GM12878 (cell line): ENCODE measurements at places on chromosomes 5 and 9.

DNA sequence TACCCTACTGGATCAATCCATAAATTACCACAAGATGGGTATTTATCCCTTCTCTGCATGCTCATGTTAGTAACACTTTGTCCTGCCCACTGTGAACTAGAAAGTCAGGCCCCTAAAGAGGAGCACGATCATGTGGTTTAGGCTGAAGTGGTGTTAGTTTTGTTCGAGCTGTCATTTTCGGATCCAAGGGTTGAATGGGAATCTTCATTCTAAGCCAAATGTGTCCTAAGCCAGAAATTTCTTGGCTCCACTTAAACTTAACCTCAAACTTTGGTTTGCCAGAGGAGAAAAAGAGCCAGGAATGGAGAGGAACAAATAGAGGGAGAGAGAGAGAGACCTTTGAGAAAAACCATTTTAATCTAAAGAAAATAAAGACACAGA lies 837.7 kb upstream of the ZNF608 start:
- no peak for DNase-seq

DNA sequence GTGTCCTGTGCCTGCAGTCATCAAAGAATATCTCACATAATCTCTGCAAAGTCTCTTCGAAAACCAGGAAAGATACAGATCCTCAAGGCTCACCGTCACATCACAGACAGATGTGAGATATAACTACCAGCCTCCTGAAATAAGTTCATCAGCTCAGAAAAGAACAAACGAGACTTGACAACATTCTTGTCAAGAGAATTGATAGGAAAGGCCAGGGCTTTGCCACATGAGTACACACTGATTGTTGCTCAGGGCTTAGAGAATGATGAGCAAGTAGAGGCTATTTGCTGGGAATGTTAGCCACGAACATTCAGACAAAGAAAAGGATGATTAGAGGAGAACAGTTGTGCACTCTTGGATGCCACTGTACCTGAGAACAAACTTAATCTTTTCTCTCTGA lies 535.1 kb downstream of the ELAVL2 start:
- DNase-seq = no peak

GRCh38 chr5:122445070-122445469 lies 133.0 kb downstream of the SNCAIP start:
- no peak for DNase-seq

GRCh38 chr5:145934276-145934675 lies 2.1 kb upstream of the SH3RF2 start:
- DNase-seq = no peak

DNA sequence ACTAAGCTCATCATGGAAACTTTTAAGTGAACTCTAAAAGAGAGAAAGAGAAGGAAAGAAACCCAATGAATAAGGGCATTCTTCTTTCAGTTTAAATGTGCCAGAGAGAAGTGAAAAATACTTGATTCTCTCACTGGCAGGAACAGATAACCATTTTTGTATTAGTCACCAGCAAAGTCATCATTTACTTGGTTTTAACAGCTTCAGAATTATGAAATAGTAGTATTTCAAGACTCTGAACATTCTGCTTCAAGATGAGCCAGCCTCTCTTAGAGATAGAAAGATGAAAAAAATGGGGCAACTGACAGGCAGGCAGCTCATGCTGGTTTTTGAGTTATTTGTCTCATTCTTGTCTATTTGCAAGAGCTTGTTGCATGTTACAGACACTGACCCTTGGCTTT lies 103.5 kb downstream of the GCNT1 start:
- DNase-seq = peak; percentile 38

GRCh38 chr5:27087747-27088146 lies 49.4 kb upstream of the CDH9 start:
- DNase-seq = no peak

GRCh38 chr9:136971746-136972145 lies 5.6 kb upstream of the PTGDS start:
- DNase-seq = no peak

DNA sequence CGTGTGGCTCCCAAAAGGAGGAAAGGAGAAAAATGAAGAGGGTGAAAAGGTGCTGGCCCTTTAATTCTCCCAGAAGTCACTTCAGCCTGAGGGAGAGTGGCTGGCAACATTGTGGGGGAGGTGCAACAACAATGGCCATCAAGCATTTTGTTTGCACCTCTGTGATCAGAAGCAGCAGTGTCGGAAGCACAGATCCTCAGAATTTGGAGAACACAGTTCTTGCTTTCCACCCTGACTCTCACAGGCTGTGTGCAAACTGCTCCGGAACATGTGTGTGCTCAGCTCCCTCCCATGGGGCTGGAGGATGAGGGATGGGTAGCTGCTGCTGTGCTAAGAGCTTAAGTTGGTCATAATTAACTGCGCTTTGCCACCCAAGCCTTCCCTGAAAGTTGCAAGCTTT lies 127.1 kb downstream of the DPYSL3 start:
- no peak for DNase-seq

- no peak for DNase-seq
Observed at GRCh38 chr9:105043370-105043936, 115.5 kb upstream of the ABCA1 start.

DNA sequence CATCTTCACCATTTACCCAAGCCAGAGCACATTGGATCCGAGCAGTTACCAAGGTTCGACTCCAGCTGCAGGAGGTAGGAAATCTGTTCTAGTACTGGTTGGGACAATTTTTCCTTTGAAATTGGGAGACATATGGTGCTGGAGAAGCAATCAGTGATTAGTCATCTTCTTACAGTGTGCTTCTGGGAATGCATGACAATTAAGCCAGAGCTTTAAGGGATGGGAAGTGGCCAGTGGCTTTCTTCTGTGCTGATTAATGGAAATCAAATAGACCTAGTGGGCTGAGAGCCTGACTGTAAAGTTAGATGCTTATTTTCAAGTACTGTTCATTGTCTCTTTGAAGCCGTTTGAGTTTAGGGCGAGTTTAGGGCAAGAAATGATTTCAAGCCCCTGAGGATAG lies 152.1 kb downstream of the UNC13B start:
- no peak for DNase-seq

- DNase-seq = no peak
Observed at GRCh38 chr5:157225469-157226422, 40.2 kb upstream of the CYFIP2 start.

DNA sequence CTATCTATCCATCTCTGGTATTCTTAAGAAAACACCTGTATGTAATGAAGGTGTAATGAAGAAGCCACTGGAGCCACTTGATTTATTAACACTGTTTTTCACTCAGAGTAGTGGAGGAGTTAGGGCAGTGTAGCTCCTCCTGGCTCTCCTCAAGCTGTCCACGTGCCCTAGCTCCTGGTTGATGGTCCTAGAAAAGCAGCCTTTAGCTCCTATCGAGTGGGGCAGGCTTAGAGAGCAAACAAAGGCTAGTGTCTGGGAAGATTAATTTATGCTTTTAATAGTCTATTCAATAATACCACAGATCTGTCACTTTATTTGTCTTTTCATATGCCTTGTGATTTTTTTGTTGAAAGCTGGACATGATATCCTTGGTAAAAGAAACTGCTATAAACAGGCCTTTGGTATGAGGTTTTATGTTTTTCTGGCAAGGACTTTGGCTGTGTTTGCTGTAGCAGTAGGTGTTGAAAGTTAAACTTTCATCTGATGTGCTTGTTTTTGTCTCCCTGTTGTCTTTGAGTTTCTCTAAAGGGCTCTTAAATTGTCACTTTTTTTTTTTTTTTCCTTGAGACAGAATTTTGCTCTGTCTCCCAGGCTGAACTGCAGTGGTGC lies 141.1 kb downstream of the GCNT1 start:
- DNase-seq = no peak

DNA sequence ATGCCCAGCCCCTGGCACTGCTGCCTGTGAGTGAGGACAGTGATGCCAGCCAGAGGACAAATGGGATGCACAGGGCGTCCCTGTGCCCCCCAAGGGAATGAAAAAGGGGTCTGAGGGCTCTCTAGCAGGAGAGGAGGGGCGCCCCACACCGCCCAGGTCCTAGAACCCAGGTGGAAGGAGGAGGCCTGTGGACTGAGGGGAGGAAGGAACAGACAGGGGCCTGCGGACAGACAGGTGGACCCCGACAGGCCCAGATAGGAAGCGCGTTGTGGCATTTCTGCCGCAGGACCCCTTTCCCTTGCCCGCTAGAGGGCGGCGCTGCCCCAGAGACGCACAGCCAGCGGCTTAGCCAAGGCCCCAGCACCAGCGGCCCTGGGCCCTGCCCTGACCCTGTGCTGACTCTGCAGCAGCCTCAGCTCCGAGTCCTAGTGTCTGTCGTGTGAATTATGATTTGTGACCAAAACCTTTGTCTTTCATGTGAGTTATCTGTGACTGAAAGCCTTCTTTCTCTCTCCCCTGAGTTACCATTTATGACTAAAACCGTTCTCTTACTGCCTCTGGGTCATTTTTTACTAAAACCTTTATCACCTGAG lies 30.7 kb downstream of the TRIP13 start:
- DNase-seq = no peak

DNA sequence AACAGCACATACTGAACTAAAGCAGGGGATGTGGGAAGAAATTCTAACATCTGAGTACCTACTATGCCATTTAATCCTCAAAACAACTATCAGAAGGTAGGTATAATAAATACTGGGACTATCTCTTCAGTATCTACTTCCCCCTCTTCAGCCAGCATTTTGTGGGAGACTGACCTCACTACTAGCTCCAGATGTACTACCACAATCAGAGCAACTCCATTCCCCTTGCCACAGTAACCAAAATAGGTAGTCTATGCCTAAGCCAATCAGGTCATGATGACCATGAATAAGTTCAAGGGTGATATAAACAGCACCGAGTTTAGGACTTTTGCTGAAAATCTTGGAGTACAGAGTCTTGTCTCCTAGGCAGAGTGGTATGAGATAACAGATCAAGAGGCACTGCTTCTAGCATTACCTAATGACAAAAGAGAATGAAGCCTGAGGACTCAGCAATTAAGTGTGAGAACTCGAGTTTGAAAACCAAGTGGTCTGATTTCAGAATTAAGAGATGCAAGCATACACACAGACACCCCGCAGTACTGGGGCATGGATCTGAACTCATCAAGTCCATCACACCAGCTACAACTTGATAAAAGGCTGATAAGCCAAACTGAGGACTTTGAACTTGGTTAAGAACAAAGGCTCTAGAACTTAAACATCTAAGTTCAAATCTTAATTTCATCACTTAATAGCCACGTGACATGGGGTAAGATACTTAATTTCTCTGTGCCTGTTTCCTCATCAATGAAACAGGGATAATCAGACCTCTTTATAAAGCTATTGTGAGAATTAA lies 9.7 kb downstream of the FNIP1 start:
- no peak for DNase-seq

DNA sequence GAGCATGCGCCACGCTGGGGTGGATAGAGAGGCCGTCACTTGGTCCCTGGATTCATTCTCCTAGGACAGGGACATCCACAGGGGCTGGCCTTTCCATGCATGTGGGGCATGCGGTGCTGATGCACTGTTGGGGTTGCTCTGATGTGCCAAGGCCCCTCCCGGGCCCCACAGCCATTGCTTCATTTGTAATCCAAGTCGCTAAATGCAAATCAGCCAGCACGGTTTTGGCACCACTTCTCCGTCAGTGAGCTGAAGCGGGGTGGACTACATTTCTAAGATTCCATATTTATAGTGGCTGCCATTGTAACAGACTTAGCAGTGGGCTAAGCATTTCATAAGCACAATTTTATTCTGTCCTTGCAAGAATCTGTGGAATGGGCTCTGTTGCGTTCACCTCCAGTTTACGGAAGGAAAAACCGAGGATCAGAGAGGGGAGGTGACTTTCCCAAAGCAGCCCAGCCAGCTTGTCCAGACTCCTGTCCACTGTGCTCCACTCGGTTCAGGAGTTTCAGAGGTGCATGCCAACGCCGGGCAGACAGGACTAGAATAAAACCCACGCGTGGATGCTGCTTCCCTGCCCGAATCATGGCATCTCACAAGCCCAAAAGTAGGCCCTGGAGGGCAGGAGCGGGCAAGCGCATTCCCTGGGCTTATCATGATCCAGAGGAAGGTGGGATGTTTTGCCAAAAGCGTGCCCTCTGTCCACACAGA lies 102.6 kb upstream of the COL5A1 start:
- no peak for DNase-seq

- no peak for DNase-seq
Observed at GRCh38 chr5:56460681-56461191, 227.6 kb upstream of the ANKRD55 start.

- no peak for DNase-seq
Observed at GRCh38 chr9:120579139-120580050, 572 bp downstream of the CDK5RAP2 start.

DNA sequence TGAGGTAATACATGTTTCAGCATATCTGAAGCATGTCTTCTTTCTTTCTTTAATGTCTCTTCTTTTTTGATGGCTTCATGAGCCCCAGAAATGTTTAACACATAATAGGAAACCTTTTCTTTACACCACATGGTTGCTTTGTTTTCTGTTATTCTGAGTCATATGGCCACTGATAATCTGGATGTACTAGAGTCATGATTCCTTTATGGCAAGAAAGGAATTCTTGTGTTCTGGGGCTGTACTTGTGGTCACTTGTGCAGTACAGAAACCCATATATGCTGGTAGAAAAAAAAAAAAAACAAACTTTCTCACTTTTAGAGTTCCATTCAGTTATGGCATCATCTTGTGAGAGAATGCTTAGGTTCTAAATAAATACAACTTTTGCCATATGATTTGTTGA lies 1669.3 kb upstream of the CDH9 start:
- no peak for DNase-seq

- DNase-seq = no peak
Observed at GRCh38 chr9:36436909-36437308, 36.8 kb upstream of the RNF38 start.

DNA sequence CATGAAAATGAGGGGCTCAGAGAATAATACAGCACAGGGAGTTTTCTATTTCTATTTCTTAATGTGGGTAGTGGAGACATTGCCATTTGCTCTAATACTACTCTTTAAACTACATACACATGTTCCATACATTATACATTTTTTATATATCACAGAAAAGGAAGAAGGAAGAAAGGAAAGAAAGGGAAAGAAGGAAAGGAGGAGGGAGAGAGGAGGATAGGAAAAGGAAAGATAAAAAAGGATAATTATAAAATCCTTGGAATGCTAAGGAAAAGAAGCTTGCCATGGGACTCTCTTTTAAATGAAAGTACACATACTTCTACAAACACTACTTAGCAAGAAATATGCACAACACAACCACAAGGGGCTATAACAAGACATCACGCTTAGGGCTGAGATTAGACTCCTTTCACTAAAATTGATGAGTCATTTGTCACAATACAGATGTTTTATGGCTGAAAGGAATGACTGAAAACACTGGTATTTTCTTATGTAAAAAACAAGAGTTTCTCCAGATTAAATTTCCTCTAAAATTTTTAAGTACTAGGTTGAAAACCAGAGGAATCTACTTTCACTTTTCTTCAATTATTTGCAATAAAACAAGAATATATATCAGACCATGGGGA lies 219.8 kb downstream of the ARL15 start:
- no peak for DNase-seq

DNA sequence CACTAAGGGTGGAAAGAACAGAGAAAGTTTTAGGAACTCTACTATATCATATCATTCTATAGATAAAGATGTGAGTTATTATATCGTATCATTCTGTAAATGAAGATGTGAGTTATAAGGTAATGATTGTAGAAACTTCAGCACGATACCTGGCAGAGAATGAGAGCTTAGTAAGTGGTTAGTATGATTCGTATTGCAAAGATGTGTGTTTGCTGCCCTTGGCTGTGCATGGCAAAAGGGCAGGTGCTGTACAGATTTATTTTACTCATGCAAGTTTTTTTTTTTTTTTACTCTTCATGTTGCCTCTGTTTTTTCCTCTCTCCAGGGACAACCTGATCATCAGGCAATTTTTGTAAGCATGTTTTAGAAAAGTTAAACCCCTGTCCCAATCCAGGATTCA lies 83.3 kb downstream of the EGFLAM start:
- DNase-seq = no peak

GRCh38 chr5:58460002-58460731 lies at the start of gene PLK2:
Gene PLK2, minus strand, starts transcription at chr5:58460086. Its CDS starts 127 bp downstream, at chr5:58459959.
- no peak for DNase-seq

- no peak for DNase-seq
Observed at GRCh38 chr9:77595426-77596095, 52.6 kb downstream of the GNA14 start.
